ENCODE measurements at places on chromosomes 2 and 18. TPM values are rescaled to one million over a fixed set of nuclear protein-coding genes. Genes with fewer than 3 reads are reported as not detected.

DNA sequence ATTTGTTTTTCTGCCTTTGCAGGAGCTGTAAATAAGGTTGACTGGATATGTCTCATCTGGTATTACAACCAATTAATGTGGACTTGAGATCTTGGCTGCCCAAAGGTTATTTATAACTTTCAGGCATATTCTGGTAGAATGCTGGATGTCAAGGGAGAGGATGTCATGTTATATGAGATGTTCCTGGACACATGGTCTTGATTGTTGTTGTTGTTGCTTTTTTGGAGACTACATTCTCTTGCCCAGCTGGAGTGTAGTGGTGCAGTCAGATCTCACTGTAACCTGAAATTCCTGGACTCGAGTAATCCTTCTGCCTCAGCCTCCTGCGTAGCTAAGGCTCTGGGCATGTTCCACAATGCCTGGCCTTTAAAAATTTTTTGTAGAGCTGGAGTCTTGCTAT, 83.3 kb downstream of the LCLAT1 start:
- DNase-seq = no peak

DNA sequence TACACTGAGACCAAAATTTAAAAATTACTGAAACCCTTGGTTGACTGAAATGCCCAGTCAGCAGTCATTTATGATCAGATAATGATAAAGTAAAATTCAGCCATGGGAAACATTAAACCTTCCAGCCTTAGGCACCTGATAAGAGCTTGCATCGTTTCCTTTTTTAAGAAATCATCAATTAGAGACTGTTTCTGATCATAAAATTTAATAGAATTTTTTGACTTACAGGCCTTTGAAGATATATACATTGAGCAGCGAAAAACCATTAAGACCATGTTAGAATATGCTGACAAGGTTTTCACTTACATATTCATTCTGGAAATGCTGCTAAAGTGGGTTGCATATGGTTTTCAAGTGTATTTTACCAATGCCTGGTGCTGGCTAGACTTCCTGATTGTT, 99.6 kb upstream of the CSRNP3 start:
- DNase-seq = no peak

GRCh38 chr2:69177785-69178636, 165.0 kb downstream of the ANTXR1 start:
- no peak for DNase-seq

GRCh38 chr2:110873056-110873502, 140.7 kb downstream of the ACOXL start:
- DNase-seq = no peak

DNA sequence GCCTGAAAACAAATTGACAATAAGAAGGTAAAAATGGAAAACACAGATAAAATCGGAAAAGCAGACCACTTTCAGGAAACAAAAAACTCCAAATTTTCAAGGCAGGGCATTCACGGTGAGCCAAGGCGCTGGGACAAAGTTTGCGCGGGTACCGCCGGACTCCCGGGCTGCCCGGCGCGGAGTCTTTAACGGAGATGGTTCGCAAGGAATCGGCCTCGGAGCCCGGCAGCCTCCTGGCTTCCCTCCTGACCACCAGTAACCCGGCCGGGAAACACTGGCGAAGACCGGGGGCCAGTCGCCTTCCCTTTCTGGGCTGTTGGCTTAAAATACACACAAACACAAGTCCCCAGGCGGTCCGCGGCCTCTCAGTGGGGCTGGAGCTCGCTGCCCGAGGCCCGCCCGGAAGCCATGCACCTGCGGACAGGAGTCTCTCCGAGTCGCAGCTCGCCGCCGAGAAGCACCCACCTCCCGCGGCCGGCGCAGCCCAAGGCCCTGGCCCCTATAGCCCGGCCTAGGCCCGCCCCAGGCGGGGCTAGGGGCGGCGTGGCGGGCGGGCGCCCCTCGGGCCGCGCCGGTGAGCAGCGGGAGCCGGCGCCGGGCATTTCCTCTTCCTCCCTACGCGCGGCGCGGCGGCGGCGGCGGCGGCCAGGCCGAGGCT, 622 bp upstream of the KCMF1 start:
- DNase-seq = peak; percentile 47

DNA sequence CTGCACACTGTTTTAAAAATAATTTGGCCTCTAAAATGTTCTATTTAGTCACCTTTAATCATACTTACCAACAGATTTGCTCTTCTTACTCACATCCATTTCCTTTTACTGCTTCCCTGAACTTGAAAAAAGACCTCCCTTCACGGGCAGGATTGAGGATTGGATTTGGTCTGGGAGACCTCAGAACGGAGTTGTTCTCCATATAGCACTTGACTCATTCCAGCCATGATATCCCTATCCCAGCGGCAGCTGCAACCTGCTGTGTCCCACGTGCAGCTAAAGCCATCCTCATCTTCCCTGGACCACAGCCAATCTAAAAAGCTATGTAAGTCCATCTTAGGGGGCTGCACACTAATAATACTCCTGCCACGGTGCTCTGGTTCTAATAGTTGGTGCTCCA, 97.0 kb upstream of the PTPRM start:
- DNase-seq = no peak

DNA sequence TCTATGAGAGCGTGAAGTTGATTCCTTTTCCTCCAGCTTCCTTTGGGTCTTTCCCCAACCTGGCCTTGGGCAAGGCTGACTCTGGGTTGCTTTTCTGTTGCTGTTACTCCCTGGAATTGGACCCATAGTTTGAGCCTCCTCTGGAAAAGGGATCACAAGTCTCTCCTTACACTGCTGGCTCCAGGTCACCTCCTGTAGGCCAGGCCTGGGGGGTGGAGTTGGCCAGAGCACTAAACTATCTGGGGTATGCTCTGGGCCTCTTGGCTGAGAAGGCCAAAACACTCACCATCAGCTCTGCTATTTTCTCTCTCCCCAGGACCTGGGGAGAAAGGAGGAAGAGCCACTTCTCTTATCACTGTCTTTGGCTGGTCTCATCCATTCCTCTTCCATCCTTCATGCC, 56.5 kb upstream of the NCOA1 start:
- no peak for DNase-seq

DNA sequence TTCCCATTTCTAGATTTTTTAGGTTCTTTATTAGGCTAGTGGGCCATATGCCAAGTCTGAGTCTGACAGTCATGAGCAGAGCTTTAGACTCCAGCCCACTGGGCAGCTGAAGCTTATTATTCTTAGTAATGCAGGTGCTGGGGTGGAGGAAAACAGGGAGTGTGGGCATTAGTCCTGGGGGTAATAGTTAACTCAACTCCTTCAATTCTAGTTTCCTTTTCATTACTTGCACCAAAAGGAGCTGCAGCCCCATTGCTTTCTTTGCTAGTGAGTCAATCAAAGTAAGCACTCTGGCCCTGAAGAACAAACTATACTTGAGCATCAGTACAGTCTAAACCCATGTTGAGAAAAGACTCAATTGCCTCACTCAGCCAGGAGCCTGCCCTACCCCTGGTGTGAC, 35.5 kb downstream of the ICOS start:
- no peak for DNase-seq

DNA sequence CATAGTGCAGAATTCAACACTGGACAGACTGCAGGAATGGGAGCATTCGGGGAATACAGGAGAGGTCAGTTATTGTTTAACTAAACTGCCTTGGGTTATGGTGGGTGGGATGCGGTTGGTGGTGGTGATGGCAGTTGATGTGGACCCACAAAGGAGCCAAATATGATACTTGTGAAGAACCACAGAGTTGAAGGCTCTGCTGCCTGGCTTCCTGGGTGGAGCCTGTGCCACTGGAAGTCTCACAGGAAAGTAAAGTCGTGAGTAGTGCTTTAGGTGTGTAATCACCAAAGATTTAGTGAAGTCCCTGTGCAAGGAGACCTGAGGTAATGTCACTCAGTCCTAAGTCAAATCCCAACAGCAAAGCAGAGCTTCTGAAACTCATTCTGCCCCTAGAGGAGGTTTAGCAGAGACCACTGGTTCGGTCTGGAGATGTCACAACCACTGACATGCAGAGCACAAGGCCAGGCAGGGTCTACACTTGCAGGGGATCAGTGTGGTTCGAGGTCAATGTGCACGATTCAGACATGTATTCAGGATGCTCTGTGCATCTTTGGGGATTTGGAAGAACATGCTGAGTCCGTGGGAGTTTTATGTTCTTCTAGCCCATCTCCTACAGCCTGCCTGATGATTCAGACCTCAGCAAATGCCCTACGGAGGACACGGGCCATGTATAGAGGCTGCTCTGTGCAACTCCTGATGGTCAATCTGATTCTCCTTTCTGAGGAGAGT, 1150.9 kb downstream of the RPIA start:
- no peak for DNase-seq

- DNase-seq = peak; percentile 65
Observed at GRCh38 chr2:215269397-215270117, 42.3 kb upstream of the ATIC start.

DNA sequence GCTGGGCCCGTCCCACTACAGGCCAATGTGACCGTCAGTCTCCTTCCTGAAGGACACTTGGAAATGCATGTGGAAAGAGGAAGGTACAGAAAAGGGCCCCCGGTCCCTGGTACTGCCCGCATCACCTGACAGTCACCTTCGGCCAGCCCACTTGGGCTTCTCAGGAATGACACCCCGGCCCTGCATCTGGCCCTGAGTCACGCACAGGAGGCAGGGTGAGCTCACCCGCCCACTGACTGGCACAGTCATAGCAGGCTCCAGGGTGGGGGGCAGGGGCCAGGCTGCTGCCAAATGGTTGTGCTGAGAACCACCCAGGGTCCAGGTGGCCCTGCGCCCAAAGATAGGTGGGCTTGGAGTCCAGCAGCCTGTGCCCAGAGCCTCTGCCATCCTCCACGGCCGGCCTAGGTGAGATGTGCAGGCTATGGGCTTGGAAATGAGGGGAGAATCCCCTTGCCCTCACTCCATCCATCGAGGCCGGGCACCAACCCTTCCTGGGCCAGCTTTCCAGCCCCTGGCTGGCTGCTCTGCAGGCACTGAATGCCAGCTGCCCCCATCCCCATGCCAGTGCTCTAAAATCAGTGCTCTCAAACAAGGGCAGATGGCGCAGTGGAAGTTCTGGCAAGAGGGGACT, 14.1 kb downstream of the EMX1 start:
- DNase-seq = no peak

DNA sequence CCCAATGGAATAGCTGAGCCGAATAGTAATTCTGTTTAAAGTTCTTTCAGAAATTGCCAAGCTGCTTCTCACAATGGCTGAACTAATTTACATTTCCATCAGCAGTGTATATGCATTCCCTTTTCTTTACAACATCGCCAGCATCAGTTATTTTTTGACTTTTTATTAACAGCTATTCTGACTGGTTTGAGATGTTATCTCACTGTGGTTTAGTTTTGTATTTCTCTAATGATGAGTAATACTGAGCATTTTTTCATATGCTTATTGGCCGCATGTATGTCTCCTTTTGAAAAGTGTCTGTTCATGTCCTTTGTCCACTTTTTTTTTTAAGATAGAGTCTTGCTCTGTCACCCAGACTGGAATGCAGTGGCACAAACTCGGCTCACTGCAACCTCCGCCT, 100.7 kb downstream of the C2orf74 start:
- DNase-seq = no peak

DNA sequence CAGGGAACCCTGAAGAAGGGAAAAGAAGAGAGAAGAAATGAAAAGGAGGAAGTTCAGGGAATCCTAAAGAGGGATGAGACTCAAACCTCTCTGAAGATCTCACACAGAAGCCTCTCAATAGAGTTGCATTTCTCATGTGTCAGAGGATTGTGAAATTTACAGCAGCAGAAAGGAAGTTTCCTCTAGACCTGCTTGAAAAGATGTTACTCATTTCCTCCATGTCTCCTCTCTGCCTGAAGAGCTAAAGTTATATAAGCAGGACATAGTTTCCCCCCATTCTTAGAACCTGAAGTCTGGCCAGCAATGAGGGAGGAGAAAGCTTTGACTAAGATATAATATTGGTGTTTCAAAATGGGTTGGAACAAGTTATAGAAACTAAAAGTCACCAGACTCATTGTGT, 1155.6 kb downstream of the LRP1B start:
- DNase-seq = no peak

DNA sequence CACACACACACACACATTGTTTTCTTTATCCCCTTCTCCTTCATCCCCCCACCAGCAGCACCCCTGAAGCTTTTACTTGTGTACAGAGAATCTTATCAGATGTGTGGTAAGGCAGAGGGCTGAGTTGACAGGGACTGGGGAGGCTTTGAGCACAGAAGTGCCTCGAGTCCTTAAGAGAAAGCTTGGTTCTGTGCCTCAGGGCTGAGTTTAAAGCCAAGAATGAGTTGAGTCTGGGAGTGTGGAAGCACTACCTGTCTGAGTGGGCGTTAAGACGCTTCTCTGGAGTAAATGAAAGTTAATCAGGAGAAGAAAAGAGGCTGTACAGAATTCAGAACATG, 2.7 kb downstream of the ID2 start:
- DNase-seq = no peak

DNA sequence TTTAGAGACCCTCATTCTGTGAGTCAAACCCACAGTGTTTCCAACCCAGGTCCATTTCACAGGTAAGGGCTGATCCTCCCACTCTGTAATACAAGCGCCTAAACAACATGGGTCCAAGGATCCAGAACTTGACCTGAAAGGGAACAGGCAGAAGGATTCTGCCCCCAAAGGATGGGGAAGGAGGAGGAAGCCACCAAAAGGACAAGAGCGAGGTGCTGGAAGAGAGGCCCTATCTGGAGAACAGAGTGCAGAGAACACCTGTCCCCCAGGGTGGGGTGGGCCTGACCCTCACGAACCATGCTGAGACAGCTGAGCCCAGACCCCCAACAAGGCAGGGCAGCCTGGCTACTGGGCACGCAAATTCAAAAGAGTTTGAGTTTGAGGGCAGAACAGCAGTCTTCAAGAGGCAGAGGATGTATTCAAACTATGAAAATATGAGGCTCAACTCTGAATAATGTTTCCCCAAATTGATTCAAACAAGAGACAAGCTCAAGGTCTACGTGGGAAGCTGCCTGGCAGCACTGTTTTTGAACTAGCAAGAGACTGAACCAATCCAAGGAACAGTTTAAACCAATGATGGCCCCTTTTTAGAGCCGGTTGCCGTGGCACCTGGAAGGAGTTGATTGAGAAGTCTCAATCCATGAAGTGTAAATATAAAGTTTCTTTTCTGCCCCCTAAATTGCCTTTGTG, 212.7 kb downstream of the ALPK2 start:
- no peak for DNase-seq

GRCh38 chr2:30736461-30737325, 70.6 kb downstream of the CAPN13 start:
- DNase-seq = no peak

DNA sequence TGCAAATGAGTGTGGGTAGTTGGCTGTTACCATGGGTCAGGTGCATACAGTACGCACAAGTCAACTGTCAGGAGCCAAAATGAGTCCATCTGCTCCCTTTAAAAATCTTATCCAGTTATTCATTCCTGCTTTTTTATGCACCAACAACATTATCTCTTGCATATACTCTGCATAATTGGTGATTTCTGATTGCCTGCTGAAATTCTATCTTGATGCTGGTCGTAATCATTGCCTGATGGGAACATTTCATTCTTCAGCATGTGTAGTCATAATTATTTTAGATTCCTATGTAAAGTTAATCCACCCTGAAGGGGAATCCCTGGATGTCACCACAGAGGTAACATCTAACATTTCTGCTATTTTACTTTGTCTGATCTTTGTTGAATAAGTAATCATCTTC, 102.2 kb upstream of the RND3 start:
- no peak for DNase-seq

Gene SPP2
- polyA plus RNA-seq = not detected

Gene PLGLB1
- polyA plus RNA-seq = 14.2 TPM

Gene ITPRIPL1
- 4.7 TPM for polyA plus RNA-seq

Gene CXCR1
- not detected for polyA plus RNA-seq

Gene CERKL
- 14.4 TPM for polyA plus RNA-seq

Gene ZNF519
- 14.0 TPM for polyA plus RNA-seq

Gene NTSR2
- polyA plus RNA-seq = not detected

All from right renal pelvis (tissue), 4 donors.